Lung (tissue), 17 donors: ENCODE measurements at places on chromosomes 12 and 14.

GRCh38 chr12:88896958-88897357 is 316.7 kb upstream of the KITLG start:
- peak; percentile 19 for DNase-seq

- DNase-seq: peak; percentile 27
These were observed 14.2 kb upstream of the TXNRD1 start for GRCh38 chr12:104201238-104202001.

DNA sequence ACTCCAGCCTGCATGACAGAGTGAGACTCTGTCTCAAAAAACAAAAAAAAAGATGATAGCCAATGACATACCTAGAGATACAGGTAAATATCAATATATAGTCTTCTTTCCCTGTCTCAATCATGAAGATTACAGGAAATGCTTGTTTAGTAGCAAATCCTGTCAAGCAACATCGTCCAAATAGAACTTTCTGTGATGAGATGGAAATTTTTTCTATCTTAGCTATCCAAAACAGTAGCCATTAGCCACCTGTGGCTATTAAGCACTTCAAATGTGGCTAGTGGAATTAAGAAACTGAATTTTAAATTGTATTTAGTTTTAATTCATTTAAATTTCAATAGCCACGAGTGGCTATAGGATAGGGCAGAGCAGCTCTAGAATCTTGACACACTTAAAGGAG is 33.2 kb upstream of the RIC8B start:
- no peak for DNase-seq

DNA sequence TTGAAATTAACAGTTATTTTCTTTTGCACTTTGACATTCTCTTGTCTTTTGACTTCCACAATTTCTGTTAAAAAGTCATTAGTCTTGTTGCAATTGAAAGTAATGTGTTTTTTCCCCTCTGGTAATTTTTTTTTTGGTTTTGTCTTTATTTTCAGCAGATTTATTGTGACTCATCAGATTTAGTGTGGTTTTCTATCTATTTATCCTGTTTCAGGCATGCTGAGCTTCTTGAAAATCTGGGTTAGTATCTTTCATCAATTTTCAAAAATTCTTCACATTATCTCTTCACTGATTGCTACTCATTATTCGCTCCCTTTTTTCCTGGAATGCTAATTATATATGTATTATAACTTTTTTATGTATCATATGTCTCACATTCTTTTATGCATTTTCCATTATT is 15.3 kb upstream of the NTF3 start:
- no peak for DNase-seq

DNA sequence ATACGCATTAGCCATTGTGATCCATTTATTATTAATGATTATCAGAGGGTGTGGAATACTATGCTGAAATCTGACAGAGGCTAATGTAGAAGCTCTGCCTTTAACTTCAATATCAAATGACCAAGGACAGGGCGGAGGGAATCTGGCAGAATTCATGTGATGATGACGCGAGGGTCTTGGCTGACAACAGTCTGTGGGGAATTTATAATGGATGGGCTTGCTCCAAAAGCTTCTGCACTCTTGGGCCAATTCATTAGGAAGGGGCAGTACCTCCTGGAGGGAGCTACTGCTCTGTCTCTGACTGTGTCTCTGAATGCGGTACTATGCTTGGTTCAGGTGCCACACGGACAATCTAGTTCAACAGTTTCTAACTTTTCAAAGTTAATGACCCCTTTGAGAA is 46.2 kb downstream of the GALNT8 start:
- DNase-seq: no peak
